Calu3 (cell line): ENCODE measurements at places on chromosomes 5 and 9. TPM values are rescaled to one million over a fixed set of nuclear protein-coding genes. Genes with fewer than 3 reads are reported as not detected.

- no peak for DNase-seq
These were observed 84.1 kb upstream of the SPATA31D4 start for GRCh38 chr9:81844131-81844567.

GRCh38 chr5:141298376-141298775 lies 5.5 kb downstream of the SLC25A2 start:
- DNase-seq = no peak

DNA sequence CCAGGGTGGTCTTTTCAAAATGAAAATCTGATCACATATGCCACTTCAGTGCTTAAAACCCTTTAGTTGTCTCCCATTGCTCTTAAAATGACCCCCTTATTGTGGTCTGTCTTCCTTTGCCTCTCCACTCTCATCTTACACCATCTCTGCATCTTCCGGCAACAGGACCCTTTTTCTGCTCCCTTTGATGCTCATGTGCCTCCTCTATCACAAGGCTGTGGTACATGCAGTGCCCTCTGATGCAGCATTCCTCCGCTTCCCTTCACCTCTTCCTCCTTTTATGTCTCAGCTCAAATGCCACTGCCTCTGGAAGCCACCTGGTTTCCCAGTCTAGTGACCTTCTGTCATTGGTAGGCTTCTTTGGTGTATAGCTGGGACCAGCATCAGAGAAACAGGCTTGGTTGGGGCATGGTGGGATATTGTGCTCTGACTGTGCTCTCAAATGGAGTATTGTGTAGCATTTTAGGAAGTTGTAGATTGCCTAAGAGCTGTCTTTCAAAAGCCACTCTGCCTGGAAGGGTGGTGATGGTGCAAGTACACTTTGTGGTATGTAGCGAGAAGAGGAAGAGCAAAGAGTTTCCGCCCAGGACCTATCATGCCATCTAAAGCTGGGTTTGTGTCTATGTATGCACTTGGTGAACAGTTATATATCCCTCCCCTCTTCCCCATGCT lies 28.1 kb downstream of the ARHGAP26 start:
- no peak for DNase-seq

- DNase-seq = no peak
These were observed 168.6 kb downstream of the MACROH2A1 start for GRCh38 chr5:135230251-135230925.

DNA sequence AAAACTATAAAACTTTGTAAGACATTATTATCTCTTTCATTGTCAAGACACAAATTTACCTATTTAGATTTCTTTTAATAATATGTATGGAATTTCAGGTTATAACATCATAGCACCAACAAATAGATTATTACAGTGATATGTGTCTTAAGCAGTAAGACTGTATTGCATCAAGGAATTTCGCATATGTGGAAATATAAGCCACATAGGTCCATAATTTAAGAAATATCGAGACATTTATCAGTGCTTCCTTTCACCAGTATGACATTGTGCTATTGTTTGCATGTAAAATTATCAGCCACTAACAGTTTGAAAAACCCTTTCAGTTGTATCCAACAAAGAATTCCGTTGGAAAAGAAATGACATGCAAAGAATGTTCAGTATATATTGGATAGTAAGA lies 186.7 kb upstream of the RASA1 start:
- DNase-seq = no peak

DNA sequence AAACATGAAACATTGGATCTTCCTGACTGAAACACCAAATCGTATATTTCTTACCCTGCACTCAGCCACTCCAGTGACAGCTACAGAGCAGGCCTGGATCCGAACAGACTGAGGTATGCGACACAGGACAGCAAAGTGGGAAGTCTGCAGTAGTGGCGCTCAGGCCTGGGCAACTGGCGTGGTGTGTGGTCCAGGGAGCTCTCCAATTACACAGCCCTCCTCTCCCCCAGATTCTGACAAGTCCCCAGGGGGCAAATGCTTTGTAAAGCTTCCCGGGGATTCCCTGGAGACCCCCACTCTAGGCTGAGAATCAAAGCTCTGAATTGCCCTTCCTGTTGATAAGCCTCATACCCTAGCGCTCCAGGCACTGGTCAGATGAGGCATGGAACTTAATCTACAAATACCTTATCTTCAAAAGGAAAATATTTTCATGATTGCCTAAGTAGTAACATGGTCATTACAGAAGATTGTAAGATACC lies 104.8 kb upstream of the ERCC6L2 start:
- DNase-seq = no peak

DNA sequence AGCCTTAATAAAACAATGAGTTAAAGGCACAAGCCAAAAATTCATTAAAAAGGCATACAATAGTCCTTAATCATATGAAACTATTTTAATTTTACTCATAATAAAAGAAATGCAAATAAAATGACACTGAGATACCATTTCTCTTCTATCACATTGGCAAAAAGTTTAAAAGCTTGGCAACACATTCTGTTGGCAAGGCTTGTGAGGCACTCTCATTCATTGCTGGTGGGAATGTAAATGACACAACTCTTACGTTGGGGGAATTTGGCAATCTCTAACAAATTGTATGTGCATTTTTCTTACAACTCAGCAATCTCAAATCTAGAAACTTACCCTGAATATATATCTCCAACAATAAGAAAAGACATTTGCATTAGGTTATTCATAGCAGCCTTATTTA lies 111.6 kb downstream of the PRELID2 start:
- no peak for DNase-seq

- DNase-seq = no peak
These were observed 705.6 kb downstream of the SEMA5A start for GRCh38 chr5:8840237-8840636.

- DNase-seq = no peak
These were observed 6.1 kb downstream of the SUSD3 start for GRCh38 chr9:93064392-93065134.

- DNase-seq = peak; percentile 56
These were observed 160.1 kb downstream of the GHR start for GRCh38 chr5:42583322-42583721.

CAPSL gene
- total RNA-seq = not detected in 2 replicates

PCDHGC5 gene
- 1.5 and 2.1 TPM in 2 replicates for total RNA-seq

MEIKIN gene
- not detected in 2 replicates for total RNA-seq

MSH3 gene
- total RNA-seq = 15.5 and 17.2 TPM in 2 replicates

GGTA1 gene
- not detected in 2 replicates for total RNA-seq

MOB3B gene
- total RNA-seq = 7.6 and 10.8 TPM in 2 replicates

LCN10 gene
- 0.33 and 1.9 TPM in 2 replicates for total RNA-seq
